ENCODE measurements at places on chromosomes 3 and 15. TPM values are rescaled to one million over a fixed set of nuclear protein-coding genes. Genes with fewer than 3 reads are reported as not detected.

SLC24A5 gene
- not detected for total RNA-seq

ANKUB1 gene
- total RNA-seq: not detected

CHRNA7 gene
- 3.3 TPM for total RNA-seq

DNA sequence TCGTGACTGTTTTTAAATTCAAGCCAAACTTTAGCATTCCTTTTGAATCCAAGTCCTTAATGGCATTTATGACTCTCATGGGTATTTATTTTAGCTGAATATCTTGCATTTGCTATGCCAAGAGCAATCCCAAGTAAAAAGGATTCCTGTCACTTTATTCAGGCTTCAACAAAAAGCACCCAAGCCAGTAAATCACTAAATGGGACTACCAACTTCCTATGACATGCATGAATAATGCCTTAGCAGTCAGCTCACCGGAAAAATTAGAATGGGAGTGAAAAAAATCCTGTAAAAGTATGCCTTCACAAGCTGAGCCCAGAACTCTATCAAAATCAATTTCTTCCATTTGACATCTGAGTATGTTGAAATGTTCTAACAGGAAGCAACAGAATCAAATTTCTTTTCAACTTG is 1297.9 kb downstream of the ROBO2 start:
- no peak overlapping the region for H3K4me3 ChIP-seq
- no peak for DNase-seq
- no peak overlapping the region for H3K27ac ChIP-seq
- H3K27me3 ChIP-seq: no peaks in the 10 kb centered on the region

DNA sequence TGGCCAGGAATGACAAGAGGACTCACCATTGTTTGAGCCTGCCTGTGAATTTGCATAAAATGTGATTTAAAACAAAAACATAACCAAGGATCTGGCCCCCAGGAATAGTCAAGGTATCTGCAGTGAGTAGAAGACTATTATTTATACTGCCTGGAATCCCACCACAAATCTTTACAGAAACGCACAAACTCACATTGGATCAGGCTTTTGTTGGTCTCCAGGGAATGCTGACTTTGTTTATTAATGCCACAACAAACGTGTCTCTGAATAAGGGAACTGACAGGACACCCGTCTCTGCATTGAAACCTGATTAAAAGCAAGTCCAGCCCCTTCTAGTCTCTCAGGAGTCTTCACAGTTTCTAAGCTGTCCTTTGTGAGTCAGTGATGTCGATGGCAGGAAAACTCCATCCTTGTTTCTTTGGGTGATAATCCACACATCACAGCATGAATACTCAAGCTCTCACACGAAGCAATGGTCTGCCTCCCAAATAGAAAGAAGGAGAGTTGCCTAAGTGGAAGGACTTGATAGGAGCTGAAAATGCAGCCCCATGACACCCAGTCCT is 37.7 kb downstream of the CLDN18 start:
- H3K4me1 ChIP-seq: no peaks in the 10 kb centered on the region
- H3K4me3 ChIP-seq: no peak overlapping the region
- no peak for DNase-seq
- peaks cover 5% of the 10 kb centered on the region for H3K27me3 ChIP-seq
- H3K36me3 ChIP-seq: no peaks in the 10 kb centered on the region
- H3K27ac ChIP-seq: no peak overlapping the region

- H3K4me3 ChIP-seq: no peak overlapping the region
- DNase-seq: no peak
- no peaks in the 10 kb centered on the region for H3K27me3 ChIP-seq
- no peaks in the 10 kb centered on the region for H3K4me1 ChIP-seq
- H3K36me3 ChIP-seq: no peaks in the 10 kb centered on the region
- no peak overlapping the region for H3K27ac ChIP-seq
Measured at GRCh38 chr15:68638953-68639515, 60.2 kb downstream of the CORO2B start.

- no peaks in the 10 kb centered on the region for H3K27me3 ChIP-seq
- no peaks in the 10 kb centered on the region for H3K36me3 ChIP-seq
- DNase-seq: no peak
Measured at GRCh38 chr3:128703561-128703960, 22.4 kb upstream of the RAB7A start.

DNA sequence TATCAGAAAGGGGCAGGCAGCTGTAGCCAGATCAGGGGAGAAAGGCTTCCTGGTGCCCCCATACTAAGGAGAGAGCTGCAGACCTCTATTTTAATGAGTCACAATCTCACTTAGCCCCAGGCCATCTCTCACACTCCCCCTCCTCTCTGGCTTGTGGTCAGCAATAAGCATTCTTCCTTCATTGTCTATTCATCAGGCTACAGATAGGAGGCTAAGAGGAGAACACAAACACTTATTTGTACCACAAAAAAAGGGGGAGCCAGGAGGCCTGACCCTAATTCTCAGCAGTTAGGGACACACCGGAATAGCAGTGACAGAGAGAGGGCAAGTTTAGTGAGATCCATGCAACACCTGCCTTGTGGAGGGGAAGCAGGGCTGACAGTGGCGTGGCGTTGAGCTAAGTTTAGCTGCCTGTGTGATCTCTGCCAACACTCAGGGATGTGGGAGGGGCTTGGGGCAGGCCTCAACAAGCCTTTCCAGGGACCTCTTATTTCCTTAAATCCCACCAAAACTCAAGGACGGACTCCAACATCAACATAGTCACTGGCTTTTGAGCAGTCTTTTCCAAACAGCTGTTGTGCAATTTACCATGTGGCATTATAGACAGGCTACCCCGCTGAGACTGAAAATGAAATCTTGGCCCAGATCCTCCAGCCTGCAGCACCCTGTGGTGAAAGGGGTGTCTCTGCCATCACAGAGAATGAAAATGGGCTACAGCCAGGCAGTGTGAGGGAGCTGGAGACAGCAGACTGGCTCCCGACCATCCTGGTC is 191.9 kb upstream of the TSC22D2 start:
- no peak for DNase-seq
- no peak overlapping the region for H3K27ac ChIP-seq
- no peaks in the 10 kb centered on the region for H3K27me3 ChIP-seq
- H3K4me1 ChIP-seq: 0 out of 2 replicates have a peak, but pooled peaks cover 4% of the 10 kb centered on the region
- H3K36me3 ChIP-seq: no peaks in the 10 kb centered on the region

DNA sequence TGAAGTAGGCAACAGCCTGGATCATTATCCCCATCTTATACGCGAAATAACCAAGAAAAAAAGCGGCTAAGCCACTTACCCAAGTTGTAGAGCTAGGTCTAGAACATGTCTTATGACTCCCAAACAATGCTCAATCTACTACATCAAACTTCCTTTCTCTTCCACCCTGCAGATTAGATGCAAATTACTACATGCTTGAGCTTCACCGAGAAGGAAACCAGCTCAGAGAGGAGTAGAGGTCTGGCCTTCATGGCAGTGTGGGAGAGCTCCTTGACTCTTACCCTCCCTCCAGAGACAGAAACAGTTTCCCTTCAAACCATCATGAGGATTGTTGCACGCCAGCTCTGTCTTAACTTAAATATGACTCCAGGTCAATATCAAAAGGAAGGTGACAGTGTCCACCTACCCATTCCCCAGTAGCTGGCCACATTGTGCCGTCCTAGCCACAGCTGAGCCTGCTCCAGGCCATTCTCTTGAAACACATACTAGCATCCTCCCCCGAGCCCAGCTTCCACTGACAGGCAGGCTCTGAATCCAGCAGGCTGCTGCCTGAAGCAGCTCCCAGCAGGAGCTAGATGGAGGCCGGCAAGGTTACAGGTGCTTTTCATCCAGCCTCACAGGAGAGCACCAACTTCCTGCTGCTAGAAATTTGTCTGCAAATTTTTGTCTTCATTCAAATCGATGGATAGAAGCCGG is 56.8 kb downstream of the CPN2 start:
- DNase-seq: no peak
- no peak overlapping the region for H3K4me3 ChIP-seq
- 0 out of 2 replicates have a peak overlapping the region, but pooled peaks have one; percentile 4 for H3K27ac ChIP-seq
- no peaks in the 10 kb centered on the region for H3K36me3 ChIP-seq
- H3K27me3 ChIP-seq: no peaks in the 10 kb centered on the region

DNA sequence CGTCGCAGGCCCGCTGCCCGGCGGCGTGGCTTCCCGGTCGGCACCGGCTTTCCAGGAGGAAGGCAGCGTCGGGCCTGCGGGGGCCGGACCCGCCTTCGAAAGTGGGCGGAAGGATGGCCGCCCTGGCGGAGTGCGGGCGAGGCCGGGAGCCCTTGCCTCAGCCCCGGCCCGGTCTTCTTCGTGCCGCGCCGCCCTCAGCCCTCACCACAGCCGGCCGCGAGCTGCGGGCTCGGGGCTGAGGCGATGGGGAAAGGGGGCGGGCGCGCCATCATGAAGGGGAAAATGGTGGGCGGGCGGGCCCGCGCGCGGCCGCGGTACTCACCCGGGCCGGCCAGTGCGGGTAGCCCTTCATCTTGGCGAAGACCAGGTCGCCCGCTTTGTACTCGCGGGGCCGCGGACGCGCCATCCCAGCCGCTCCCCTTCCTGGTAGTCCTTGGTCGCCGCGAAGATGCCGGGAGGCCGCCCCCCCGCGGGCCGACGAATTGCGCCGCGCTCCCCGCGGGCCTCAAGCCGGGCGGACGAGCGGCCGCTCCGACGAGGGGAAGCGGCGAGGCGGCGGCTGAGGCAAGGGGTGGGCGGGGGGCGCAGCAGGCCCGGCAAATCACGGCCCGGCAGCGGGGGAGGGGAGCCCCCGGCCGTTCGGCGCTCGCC is 489 bp downstream of the HDGFL3 start:
- H3K27ac ChIP-seq: peak overlapping the region; percentile 80
- DNase-seq: no peak
- peaks cover 16% of the 10 kb centered on the region for H3K4me1 ChIP-seq
- no peaks in the 10 kb centered on the region for H3K36me3 ChIP-seq
- H3K27me3 ChIP-seq: no peaks in the 10 kb centered on the region
- peak overlapping the region; percentile 50 for H3K4me3 ChIP-seq

DNA sequence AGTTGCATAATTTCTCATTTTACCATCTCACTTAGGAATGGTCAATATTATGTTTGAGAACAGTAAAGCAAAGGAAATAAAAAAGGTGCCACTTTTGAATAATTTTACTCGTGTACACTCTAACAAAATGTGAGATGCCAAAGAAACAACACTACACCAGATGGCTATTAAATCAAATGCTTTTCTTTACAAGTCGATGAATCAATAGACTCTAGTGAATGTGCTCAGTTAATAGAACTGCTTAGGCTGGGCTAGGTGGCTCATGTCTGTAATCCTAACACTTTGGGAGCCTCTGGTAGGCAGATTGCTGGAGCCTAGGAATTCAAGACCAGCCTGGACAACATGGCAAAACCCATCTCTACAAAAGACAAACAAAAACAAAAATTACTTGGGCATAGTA is 87.9 kb downstream of the ZNF609 start:
- no peaks in the 10 kb centered on the region for H3K4me1 ChIP-seq
- no peaks in the 10 kb centered on the region for H3K27me3 ChIP-seq
- DNase-seq: no peak

- H3K27ac ChIP-seq: no peak overlapping the region
- no peak overlapping the region for H3K4me3 ChIP-seq
Measured at GRCh38 chr15:29233566-29233965, 36.1 kb downstream of the NSMCE3 start.

- no peak overlapping the region for H3K4me3 ChIP-seq
- no peaks in the 10 kb centered on the region for H3K4me1 ChIP-seq
- no peaks in the 10 kb centered on the region for H3K27me3 ChIP-seq
- H3K27ac ChIP-seq: no peak overlapping the region
Measured at GRCh38 chr3:196399485-196399945, 32.7 kb downstream of the UBXN7 start.

- peaks cover 2% of the 10 kb centered on the region for H3K27me3 ChIP-seq
- no peaks in the 10 kb centered on the region for H3K36me3 ChIP-seq
- no peak for DNase-seq
- no peak overlapping the region for H3K4me3 ChIP-seq
- H3K4me1 ChIP-seq: no peaks in the 10 kb centered on the region
- H3K27ac ChIP-seq: no peak overlapping the region
Measured at GRCh38 chr3:187167777-187168176, 28.5 kb upstream of the RPL39L start.

DNA sequence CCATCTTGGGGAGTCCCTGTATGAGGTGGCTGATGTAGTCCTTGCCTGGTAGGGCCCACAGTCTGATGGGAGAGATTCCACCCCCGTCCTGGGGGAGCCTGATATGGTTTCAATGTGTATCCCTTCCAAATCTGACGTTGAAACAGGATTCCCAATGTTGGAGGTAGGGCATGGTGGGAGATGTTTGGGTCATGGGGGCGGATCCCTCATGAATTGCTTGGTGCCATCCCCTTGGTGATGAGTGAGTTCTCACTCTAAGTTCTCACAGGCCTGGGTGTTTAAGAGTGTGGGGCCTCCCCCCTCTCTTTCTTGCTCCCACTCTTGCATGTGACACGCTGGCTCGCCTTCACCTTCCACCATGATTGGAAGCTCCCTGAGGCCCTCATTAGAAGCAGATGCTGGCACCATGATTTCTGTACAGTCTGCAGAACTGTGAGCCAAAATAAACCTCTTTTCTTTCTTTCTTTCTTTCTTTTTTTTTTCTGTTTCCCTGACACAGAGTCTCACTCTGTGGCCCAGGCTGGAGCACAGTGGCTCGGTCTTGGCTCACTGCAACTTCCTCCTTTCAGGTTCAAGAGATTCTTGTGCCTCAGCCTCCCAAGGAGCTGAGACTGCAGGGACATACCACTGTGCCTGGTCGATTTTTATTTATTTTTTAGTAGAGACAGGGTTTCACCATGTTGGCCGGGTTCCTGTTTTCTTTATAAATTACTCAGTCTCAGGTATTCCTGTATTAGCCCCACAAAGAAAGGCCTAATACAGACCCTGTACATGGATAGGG is 28.6 kb downstream of the ITGA11 start:
- H3K4me3 ChIP-seq: no peak overlapping the region
- no peak for DNase-seq
- H3K4me1 ChIP-seq: no peaks in the 10 kb centered on the region
- no peaks in the 10 kb centered on the region for H3K27me3 ChIP-seq

DNA sequence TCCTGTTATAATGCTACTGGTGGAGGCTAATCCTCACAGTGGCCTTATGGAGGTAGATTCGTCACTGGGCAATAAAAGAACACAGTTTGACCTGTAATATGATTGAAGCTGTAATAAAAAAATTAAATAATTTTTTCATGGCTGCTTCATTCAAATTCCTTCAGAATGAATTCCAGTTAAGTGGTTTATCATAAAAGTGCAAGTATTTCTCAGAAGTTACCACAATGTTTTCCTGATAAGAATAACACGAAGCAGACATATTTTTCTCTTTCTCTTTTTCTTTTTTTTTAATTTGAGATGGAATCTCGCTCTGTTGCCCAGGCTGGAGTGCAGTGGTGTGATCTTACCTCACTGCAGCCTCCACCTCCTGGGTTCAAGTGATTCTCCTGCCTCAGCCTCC is 15.6 kb downstream of the B4GALT4 start:
- H3K4me1 ChIP-seq: no peaks in the 10 kb centered on the region
- H3K4me3 ChIP-seq: no peak overlapping the region
- no peak overlapping the region for H3K27ac ChIP-seq
- peaks cover 13% of the 10 kb centered on the region for H3K36me3 ChIP-seq
- DNase-seq: no peak

GRCh38 chr3:13529196-13530112 is 19.5 kb upstream of the FBLN2 start:
- no peak overlapping the region for H3K4me3 ChIP-seq
